ENCODE measurements at places on chromosomes 6 and 20.

DNA sequence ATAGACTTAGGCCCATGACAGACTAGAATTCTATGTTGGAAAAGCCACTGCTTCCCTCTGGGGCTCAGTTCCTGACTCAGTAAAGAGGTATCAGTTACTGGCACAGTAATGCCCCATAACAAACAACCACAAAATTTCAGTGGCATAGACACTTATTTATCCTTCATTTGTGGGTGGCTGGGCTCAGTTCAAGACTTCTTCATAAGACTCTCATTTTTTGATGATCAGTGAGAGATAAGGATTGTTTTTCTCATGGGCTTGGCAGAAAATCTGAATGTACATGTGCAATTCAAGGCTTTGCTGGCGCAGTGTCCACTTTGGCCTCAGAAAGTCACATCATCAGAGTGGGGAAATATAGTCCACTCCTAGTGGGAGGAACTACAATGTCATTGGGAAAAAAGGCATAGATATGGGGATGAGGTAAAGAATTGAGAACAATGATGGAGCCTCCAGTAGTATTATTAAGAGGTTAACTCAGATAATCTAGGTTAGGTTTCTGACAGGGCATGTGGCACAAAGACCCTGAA lies 384.6 kb upstream of the FLRT3 start:
- DNase-seq: no peak
- no peaks in the 10 kb centered on the region for H3K36me3 ChIP-seq
- H3K27ac ChIP-seq: no peak overlapping the region
- no peaks in the 10 kb centered on the region for H3K27me3 ChIP-seq
- H3K4me1 ChIP-seq: no peaks in the 10 kb centered on the region
- H3K4me3 ChIP-seq: no peak overlapping the region

DNA sequence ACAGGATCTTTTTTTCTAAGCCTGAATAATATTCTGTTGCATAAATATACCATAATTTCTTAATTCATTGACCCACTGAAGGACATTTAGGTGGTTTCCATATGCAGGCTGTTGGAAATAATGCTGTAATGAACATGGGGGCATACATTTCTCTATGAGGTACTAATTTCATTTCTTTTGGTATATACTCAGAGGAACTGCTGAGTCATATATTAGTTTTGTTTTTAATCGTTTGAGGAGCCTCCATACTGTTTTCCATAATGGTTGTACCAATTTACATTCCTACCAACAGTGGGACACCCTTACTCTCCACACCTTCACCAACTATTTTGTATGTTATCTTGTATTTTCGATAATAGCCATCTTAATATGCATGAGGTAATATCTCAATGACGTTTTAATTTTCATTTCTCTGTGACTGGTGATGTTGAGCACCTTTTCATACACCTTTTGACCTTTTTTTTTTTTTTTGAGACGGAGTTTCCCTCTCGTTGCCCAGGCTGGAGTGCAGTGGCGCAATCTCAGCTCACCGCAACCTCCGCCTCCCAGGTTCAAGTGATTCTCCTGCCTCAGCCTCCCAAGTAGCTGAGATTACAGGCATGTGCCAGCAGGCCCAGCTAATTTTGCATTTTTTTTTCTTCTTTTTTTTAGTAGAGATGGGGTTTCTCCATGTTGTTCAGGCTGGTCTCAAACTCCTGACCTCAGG lies 187.4 kb downstream of the RNGTT start:
- DNase-seq: no peak
- peaks cover 5% of the 10 kb centered on the region for H3K4me1 ChIP-seq
- H3K36me3 ChIP-seq: no peaks in the 10 kb centered on the region
- no peaks in the 10 kb centered on the region for H3K27me3 ChIP-seq
- H3K27ac ChIP-seq: no peak overlapping the region
- no peak overlapping the region for H3K4me3 ChIP-seq

DNA sequence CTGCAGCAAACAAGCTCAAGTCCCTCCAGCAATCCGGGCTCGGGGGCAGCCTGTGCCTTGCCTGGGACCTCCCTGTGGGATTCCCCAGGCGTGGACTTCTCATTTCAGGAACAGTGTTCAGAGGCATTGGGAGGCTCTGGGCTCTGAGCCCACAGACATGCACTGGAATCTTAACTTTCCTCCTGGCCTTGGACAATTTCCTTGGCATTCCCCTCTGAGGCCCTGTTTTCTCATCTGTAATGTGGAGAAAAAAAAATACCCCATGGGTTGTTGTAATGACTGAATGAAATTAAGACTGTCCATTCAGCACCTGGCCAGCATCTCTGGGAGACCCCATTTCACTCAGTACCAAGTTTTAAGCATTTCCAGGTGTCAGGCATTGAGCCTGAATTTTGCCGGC lies 17.6 kb downstream of the BPIFB4 start:
- no peaks in the 10 kb centered on the region for H3K36me3 ChIP-seq
- peaks cover 20% of the 10 kb centered on the region for H3K27me3 ChIP-seq
- H3K4me1 ChIP-seq: no peaks in the 10 kb centered on the region

DNA sequence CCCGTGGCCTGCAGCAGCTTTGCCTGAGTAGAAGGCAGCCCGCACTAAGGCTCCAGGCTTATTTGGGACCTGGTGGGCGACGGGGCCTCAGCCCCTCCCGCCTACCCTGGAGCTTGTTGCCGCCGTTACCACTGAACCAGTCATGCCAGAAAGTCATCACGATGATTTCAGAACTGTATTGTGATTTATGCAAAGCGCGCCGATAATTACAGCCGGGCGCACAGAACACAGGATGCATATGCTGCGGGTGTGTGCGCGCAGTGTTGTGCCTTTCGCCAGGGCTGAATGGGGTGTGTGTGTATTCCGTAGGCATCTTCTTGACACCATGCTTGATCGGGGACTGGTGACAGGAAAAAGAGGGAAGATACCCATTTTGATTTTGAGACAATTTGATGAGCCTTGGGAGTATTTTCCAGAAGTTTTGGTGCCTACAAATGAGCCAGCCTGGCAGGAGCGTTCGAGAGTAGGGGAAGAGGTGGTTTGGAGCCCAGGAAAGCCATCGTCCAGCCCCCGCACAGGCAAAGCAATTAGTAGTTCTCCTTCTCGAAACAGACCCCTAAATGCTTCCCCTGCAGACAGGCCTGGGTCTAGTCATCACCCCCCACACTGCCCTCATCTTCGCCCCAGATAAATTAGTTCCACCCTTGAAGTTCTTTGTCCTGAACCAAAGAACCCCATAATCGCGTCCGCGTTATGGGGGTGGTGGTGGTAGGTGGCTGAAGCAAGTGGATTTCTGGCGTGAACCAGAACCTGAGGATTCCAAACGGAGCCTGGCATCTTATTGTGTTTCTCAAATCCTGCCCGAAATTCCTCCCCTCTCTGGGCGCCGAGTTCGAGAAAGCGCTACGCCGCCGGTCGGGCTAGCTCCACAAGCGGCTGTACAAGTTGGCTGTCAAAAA lies 1.9 kb upstream of the NR2E1 start:
- DNase-seq: no peak
- H3K4me3 ChIP-seq: no peak overlapping the region
- peaks cover 77% of the 10 kb centered on the region for H3K27me3 ChIP-seq
- H3K4me1 ChIP-seq: no peaks in the 10 kb centered on the region
- no peak overlapping the region for H3K27ac ChIP-seq
- no peaks in the 10 kb centered on the region for H3K36me3 ChIP-seq
